ENCODE measurements at places on chromosomes 12 and 14.

- no peak for DNase-seq
Observed at GRCh38 chr12:78164154-78164553, 333.5 kb downstream of the NAV3 start.

- no peak for DNase-seq
Observed at GRCh38 chr12:46218322-46219095, 50.3 kb downstream of the SLC38A1 start.

GRCh38 chr12:120328228-120328627, 649 bp upstream of the PLA2G1B start:
- DNase-seq = no peak

GRCh38 chr14:26531894-26532293, 65.9 kb downstream of the NOVA1 start:
- DNase-seq = no peak

- no peak for DNase-seq
Observed at GRCh38 chr12:100733817-100734593, 60.6 kb upstream of the ANO4 start.

DNA sequence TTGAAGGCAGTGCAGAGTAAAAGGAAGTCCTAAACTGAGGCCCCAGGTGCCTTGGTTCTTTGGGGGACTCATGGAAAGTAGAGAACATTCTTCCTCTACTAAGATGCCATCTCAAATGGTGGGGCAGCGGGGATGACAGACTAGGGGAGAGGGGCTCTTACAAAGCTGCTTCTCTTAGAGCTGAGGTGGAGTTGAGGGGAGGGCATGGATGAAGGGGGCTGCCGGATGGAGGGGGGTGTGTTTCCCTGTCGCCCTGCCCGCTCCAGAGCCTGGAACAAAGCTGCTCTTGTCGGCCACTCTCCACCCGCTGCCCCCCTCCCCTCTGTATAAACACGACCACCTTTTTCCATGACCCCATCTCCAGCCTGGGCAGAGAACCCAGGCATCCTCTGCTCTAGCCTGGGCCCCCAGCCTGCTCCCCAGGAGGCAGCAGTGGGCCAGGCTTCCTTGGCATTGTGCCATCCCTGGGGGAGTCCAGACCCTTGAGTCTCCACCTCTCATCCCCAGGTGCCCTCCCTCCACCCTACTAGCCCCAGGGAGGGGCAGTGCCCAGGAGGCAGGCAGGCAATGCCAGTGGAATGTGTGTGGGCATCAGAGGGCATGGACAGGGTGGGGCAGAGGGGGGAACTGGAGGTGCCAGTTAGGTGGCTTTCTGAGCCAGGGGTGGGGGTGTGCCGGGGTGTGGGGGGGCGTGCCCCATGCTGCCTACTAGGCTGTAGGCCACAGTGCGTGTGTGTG, 1.7 kb downstream of the RARG start:
- no peak for DNase-seq

DNA sequence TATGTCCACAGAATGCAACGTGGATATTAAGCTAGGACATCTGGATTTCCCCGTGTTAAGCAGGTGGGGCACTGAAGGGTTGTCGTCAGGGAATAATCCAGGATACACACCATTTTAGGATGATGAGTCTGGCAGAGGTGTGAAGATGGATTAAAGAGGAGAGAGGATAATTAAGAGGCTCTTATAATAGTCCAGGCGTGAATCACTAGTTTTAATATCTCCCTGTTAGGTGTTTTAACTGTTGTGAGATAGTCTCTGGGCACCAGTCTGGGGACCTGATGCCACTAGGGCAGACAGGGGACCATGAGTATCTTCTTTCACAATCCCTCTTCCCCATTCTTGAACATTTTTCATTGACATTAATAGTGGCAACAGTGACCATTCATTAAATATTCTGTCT, 216.7 kb downstream of the TBX5 start:
- no peak for DNase-seq

DNA sequence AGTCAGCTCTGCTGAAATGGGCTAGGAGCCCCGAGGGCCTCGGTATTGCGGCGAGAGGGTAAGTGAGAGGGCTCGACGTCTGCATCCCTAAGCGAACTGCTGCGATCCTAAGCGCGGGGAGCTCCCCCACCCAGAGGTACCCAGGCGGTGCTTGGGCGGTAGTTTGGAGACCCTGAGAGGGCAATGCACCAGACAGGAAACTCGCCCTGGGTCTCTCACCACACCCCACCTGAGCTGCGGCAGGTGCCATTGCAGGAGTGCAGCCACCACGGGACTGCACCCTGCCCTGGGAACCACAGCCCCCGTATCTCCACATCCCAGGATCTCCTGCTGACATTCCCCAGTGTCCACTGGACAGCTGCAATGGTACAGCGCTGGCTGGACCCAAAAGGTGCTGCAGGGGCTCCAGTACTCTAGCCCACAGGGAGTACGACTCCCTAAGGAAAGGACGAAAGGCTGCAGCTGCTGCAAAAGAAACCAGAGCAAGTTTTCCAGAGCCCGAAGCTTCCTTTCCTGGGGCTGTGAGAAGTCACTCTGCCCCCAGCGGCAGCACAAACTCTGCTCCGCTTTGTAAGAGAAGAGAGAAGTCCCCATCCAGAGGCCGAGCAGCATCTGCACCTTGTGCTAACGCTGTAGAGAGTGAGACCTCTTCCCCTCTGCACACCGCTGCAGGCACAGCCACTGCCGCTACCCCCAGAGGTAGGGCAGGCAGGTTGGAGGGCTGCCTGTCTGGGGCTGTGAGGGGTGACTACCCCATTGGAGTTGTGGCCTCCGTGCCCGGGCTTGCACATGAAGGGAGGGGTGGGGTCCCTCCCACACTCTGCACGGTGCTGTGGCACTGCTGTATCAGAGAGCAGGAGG, 31.1 kb upstream of the MON2 start:
- peak; percentile 3 for DNase-seq

GRCh38 chr12:28683366-28683765, 465.7 kb upstream of the FAR2 start:
- no peak for DNase-seq

DNA sequence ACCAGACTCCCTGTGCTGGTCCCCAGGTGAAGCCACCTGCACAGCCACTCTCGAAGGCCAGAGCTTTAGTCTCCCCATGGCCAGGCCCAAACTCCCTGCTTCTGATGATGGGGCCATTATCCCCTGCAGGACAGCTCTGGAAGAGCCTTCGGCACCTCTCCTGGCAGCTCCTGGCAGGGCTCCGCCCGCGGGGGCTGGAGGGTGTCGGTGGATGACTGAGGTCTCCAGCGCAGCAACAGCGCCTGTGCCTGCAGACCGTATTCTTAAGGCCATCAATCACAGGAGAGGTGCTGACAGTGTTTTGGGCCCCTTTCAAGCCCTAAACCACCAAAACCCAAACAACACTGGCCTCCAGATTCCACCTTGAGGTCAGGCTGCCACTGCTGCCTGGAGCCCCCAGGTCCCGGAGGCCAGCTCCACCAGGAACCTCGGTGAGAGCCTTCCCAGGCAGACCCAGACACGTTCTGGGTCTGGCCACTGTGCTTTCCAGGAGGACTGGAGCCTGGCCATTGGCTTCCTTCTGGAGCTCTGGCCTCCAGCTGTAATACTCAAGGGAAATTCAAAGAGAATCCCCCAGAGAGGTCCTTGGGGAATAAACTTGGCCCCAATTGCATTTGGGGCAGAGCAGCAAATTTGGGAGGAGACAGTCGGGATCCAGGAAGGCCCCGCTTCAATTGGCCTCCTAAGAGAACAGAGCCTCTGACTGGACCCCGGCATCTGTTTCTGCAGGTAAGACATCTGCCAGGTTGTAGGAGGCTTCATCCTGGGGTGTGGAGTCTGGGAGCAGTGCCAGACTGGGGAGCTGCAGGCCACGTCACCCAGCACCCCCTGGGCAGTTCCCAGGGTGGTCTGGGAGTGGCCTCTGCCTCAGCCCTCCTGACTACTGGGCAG, 210.6 kb upstream of the RTL1 start:
- no peak for DNase-seq

DNA sequence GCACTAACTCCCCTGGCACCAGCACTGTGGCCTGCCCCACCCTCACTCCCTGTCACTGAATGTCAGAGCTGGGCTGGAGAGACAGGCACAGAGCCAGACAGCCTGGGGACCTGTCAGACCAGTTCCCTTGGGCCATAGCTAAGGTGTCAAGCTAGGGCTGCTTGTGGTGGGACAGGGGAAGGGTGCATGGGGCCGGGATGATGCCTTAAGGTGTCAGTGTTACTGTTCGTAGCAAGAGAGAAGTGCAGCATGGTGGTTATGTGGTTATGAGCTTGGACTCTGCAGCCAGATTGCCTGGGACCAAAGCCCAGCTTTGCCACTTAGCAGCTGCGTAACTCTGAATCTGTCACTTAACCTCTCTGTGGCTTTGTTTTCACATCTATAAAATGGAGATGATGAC, 3.8 kb downstream of the RAPGEF3 start:
- no peak for DNase-seq

- no peak for DNase-seq
Observed at GRCh38 chr12:79707830-79708229, 17.1 kb upstream of the PAWR start.

GRCh38 chr14:54763761-54764160, 138.9 kb downstream of the GCH1 start:
- no peak for DNase-seq

GRCh38 chr14:78592616-78593219, 422.5 kb downstream of the NRXN3 start:
- DNase-seq = no peak

DNA sequence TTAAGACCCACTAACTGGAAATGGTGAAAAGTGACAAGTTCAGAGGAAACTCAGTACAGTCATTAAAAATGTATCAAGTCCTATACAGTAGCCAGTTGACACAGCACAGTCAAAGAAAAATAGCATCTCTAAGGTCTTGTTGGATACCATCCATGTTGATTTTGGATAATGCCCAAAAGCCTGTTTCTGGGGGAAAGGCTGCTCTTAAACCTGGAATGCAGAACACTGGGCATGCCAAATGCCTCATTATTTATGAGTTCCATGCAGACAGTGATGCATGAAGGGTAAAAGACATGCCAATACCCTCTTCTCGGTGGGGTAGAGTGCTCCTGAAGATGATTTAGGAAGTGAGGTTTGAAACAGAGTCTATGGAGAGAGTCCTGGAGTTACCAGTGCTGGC, 29.6 kb downstream of the KCNK13 start:
- no peak for DNase-seq

- no peak for DNase-seq
Observed at GRCh38 chr12:118827606-118828005, 153.7 kb upstream of the SRRM4 start.

DNA sequence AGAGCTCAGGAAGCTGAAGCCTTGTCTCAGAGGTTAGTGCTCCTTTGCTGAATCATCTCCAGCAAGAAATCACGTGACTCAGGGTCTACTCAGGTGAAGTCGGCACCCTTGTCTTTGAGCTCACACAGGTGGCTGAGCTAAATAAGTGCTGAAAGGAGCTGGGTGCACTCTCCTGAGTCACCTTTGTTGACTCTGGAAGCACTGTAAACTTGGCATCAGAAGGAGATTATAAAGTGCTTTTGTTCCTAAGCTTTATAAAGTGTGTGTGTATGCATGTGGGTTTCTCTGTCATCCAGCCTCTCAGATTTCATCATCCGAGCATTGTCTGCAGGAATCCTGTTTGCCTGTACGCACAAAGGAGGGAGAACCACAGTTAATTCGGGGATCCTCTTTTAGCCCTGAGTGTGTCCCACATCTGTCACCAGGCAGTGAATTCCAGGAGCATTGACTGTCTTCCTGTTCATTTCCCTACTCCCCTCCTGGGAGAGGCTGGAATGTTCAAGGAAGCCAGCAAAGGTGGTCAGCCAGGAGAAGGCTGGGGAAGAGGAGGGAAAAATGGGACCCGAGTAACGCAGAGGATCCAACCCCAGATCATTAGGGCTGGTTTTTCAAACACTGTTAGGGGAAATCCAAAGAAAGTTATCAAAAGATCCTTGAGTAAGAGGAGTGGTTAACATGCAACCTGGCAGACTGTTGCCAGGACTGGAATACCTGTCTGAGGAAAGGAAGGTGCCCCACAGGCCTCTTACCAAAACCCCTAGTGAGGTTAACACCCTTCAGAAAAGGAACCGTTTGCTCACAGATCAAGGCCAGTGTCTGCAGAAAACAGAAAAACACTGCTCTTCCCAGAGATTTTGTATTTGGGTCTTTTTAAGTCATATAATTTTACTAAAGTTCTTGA, 157.5 kb upstream of the HIF1A start:
- DNase-seq = no peak

DNA sequence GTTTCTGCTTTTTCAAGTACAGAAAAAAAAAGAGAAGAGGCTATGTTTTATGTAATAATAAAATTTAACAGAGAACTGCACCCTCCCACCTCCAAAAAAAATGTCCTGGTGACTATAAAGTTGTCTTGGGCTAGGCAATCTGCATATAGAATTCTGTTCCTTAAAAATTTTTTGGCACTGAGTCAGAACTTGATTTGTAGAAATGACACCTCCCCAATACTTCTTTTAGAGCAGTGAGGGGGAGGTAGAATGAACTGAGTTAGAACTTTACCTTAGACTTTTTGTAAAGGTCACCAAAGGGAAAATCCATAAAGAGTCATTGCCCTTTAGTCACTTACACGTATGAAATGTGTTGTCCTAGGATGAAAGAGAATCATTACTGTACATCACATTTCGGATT, 80.0 kb downstream of the BTG1 start:
- DNase-seq = no peak

GRCh38 chr12:59548930-59549329, 46.9 kb upstream of the SLC16A7 start:
- DNase-seq = no peak

DNA sequence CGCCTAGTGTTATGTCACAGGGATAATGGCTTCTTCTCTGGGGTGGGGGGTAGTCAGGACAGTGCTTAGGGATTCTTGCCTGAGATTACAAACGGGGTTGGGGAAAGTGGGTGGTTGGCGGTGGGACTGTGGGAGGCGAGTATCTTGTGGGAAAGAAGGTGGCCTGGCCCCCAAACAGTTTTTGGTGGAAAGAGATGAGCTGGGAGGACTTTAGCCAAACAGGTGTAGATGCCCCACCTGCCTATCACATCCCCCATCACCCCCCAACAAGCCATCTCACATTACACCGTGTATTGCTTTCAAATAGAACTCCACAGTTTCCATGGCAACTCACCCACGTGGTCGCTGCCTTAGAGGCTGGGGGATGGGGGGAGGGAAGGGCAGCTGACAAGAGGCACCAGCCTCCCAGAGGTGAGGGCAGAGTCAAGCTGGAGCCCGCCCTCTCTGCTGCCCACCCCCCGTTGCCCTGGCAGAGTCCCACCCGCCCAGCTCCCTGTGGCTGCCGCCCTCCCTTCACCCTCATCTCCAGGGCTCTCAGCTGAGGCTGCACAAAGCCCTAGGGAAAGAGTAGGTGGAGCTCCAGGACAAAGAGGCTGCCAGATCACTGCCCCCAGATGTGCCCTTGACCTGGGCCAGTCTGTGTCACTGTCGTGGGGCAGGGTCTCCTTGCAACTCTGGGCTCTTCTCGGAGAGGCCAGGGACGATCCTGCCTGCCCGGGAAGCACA, 98.3 kb downstream of the LRRC74A start:
- no peak for DNase-seq

GRCh38 chr12:40726366-40726765, 34.1 kb downstream of the CNTN1 start:
- DNase-seq = no peak

Data from activated naive CD4-positive, alpha-beta T cell (primary cell).